NCI-H748 treated with DMSO at 0.1 percent for 48 hours (cell line): ENCODE measurements at places on chromosomes 11 and 22.

- DNase-seq = no peak
Measured at GRCh38 chr22:19757140-19757984, 3.2 kb upstream of the TBX1 start.

DNA sequence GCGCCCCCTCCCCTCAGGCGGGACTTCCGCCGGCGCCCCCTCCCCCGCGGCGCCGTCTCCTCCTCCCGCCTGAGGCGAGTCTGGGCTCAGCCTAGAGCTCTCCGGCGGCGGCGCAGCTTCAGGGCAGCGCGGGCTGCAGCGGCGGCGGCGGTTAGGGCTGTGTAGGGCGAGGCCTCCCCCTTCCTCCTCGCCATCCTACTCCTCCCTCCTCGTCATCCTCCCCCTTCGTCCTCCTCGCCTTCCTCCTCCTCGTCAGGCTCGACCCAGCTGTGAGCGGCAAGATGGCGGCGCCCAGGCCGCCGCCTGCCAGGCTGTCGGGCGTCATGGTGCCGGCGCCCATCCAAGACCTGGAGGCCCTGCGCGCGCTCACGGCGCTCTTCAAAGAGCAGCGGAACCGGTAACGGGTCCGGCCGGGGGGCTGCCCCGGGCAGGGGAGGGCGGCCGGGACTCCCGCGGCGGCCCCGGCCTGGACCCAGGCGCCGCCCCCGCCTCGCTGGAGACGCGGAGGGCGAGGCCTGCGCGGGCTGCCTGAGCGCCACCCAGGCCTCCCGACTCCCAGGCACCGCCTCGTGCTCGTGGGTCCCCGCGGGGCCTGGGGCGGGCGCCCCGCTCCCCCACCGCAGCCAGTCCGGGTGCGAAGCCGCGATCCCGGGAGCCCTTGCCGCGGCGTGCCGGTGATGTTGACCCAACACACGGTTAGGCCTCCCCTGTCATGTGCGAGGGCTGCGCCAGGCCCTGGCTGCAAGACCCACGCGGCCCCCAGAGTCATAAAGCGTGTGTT, at the start of gene ATXN10:
TSS of gene ATXN10 (plus strand) at position 52 of the 781 bp plus-strand sequence. CDS start at position 282, 230 bp downstream.
- peak; percentile 69 for DNase-seq

GRCh38 chr11:91295591-91295990, 929.0 kb upstream of the FAT3 start:
- no peak for DNase-seq

DNA sequence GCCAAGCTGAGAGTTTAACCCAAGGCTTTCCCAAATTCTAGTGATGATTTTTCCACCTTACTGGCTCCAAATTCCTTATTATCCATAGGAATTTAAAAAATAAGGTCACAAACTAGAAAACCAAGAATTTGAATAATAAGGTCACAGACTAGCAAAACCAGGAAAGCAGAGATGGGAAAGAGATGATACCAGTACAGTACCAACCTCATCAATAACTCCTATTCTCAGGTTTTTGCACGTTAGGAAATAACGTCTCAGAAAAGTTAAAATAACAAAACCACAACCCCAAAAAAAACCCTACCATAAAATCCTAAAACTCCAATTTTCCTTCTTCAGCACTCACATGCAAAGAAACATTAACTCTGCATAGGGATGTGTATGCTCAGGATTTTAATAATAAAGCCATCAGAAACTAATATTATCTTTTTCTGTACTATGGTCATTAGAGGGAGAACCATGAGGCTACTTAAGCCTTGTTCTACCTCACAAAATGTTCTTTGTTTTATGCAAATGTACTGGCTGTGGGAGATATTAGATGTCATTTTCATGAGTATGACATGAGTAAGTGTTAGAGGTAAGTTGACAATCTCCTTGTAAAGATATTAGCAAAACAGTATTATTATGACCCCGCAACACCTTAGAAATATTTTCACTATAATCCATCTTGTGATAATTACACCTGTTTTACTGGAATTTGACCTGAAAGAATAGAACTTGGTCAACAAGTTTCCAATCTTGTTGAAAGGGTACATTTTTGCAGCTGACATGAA, 16.1 kb upstream of the EED start:
- no peak for DNase-seq

DNA sequence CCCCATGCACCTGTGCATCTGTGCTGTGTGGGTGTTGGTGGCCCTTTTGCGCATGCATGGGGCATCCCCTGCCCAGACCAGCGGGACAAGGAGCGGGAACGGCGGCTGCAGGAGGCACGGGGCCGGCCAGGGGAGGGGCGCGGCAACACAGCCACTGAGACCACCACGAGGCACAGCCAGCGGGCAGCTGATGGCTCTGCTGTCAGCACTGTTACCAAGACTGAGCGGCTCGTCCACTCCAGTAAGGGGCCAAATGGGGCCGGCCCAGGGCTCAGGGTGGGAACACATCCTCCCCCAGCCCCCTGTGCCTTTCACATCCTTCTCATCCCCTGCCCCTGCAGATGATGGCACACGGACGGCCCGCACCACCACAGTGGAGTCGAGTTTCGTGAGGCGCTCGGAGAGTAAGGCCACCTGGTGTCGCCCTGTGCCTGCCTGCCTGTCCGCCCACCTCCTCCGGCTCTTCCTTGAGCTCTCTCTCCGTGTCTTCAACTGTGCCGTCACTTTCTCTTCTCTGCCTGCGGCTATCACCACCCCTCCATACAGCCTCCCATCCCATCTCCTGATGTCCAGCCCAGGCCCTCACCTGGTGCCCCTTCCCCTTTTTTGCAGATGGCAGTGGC, 10.6 kb downstream of the SELENOM start:
- no peak for DNase-seq

GRCh38 chr11:10657308-10658271, 36.0 kb downstream of the IRAG1 start:
- DNase-seq = no peak

GRCh38 chr11:34468209-34468841, 29.6 kb downstream of the CAT start:
- no peak for DNase-seq

DNA sequence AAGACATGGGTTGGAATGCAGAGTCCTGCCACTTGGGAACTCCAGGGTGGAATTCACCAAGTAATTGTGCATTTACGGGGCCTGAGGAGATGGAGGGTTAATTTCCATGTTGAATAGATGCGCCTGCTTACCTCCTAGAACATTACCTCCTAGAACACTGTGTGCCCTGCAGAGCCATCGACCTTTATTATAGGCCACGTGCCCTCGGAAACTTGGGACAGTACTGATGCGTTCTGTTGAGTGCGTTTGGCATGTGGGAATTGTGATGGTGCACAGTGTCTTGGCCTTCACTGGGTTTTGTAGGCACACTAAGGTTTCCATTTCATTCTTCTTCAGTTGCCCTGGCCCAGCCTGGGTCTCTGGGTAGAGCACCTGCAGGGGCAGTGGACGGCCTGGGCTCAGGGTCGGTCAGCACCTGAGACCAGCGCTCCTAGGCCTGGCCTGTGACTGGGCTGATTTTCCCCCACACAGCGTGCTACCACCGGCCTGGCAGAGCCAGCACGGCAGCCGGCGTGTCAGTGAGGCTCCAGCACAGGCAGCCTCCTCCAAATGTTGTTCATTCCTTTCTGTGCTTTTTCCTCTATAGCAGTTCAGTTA, 12.7 kb downstream of the TRMU start:
- no peak for DNase-seq

DNA sequence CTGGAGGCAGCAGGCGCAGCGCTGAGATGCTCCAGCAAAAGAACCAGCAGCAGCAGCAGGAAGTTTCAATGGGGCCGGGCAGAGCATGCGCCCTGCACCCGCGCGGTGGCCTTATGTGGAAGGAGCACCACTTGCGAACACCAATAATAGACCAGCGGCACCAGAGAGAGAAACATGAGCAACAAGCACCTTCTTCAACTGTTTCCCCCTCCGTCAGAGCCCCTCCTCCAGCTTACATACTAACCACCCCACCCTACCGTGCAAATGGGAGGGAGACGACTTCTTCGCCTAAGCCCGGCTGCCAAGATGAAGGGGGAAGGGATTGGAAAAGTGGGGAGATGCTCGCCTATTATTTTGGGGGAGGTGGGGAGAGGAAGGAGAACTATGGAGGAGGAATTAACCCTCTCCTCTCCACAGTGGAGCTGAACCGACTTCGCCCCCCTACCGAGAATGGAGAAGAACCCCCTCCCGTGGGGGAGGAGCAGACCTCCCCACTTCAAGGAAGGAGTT, 1.1 kb downstream of the RSF1 start:
- DNase-seq = peak; percentile 72

GRCh38 chr11:12273618-12273995, 103.8 kb upstream of the PARVA start:
- DNase-seq = no peak

- DNase-seq = no peak
Measured at GRCh38 chr11:13446444-13446843, 16.6 kb downstream of the BTBD10 start.

DNA sequence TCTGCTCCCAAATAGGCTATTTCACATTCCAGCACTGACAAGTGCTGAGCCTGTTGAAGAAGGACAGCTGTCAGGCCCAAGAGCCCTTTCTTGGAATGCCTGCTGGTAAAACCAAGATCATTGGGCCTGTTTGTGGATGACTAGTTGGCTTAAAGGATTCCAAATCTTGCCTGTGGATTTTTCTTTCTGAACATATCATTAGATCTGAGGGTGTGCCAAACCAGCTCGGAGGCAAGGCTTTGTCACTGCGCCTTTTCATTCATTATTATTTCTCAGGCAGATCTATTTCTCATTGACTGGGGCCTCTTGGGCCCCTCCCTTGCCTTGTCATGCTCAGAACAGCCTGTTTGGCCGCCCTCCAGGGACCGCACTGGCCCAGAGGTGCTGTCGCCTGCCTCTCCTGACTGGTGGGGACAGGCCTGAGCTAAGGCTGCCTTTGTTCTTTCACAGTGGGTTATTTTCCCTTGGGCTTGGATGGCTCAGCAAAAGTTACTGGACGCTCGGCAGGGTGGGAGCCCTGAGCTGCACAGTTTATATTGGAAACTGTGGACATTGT, 222.7 kb upstream of the SESN3 start:
- DNase-seq = no peak

DNA sequence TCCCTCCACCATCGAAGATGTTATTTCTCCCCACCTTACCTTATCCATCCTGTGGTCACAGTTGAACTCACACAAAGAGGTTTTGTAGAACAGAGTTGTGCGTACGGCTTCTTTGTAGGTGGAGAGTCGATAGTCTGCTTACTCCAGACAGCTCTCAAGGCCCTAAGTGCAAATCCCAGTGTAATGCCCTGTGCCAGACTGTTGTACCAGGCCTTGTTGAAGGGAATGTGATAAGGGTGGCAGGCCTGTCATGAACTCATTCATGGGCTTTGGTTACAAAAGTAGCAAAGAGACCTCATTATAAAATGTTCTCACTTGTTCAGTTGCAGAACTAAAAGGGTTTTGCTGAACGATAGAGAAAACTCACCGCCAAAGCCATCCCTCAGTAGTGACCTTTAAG, 288.7 kb upstream of the CADM1 start:
- DNase-seq = no peak

DNA sequence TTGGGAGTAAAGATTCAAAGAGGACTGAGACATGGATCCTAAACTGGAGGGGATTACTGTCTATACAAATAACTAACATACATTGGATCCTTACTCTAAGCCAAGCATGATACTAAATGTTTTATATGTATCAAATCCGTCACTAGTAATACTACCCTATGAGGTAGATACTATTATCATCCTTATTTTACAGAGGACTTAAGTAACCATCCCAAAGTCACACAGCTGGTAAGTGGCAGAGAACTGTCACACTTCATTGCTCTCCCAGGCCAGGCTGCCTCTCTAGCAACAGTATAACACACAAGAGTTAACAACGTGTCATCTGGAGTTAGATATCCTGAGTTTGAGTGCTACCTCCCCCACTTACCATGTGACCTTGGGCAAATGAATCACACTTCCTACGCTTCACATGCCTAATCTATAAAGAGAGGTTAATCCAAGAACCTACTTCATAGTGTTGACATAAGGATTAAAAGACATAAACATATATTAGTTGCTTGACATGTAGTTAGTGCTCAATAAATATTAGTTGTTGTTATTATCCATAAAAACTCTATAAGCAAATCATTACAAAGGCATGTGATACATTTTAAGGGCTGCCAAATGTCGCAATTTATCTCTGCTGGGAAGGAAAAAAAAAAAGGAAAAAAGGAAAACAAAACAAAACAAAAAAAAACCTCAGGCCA, 33.8 kb upstream of the SPON1 start:
- DNase-seq = no peak

DNA sequence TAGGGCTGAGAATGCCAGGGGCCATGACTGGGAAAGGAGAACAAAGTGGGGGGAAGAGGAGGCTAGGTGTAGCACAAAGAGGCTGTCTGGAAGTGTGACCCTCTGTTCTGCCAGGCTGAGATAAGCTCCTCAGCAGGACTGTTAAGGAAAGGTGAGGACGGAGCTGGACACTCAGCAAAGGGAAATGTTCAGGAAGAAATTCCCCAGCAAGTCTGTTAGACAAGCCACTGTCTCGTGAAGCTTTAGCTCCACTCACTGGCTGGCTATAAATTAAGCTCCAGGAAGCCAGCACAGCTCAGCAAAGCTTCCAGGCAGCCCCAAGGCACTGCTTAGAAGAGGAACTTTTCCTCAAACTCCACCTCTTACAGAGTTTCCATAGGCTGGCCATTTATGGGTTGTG, 181.2 kb upstream of the API5 start:
- no peak for DNase-seq

- DNase-seq = no peak
Measured at GRCh38 chr22:35631597-35631996, 14.5 kb upstream of the MB start.

GRCh38 chr22:44691796-44692661, 10.0 kb upstream of the PRR5 start:
- no peak for DNase-seq

GRCh38 chr11:110148775-110149744, 55.9 kb downstream of the ZC3H12C start:
- DNase-seq = no peak

- no peak for DNase-seq
Measured at GRCh38 chr11:79406376-79406775, 34.5 kb downstream of the TENM4 start.

DNA sequence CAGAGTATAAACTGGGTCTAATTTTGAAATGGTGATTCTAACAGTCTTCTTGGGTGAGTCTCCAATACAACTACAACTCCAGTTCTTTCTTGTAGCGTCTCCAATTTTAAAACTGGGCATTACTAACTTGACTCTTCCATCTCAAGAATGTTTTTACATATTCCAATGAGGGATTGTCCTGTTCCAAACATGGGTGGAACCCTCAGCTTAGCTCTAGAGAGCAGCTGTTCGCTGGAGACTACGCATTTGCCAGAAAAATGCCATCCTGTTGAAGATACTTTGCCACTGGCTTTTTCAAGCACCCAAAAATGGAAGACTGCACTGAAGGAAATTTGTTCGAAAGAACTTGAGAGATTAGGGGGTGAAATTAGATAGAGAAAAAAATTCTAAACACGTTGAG, 870.0 kb downstream of the NTM start:
- DNase-seq = no peak
